Stimulated activated CD8-positive, alpha-beta memory T cell treated with anti-CD3 and anti-CD28 coated beads, Interleukin-15, amount 100 ng/mL, for 48 hours (primary cell): ENCODE measurements at places on chromosomes 1 and 21.

GRCh38 chr1:33147997-33148314 lies 33.9 kb downstream of the TRIM62 start:
- DNase-seq = no peak

GRCh38 chr1:37752583-37753471 lies 12.1 kb downstream of the EPHA10 start:
- no peak for DNase-seq

DNA sequence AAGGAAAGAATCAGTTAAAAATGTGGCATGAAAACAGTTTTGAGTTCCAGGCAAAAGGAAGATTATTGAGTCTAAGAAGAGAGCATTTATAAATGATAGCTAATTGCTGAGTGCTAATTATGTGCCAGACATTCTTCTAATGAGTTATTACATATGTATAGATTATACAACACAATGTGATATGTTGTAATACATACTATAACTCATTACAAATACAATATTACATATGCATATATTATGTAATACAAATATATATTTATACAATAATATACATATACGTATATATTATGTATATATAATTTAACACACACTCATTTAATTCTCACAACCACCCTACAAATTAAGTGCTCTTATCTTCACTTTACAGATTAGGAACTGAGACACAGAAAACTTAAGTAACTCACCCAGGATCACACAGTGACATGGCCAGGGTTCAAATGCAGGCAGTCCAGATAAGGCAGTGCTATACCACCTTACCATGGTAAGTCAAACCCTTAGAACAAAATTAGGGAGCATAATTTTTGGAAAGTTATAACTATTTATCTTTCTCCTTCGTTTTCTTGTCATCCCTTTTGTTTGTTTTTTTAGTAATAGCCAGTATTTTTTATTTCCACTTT lies 4.0 kb downstream of the SORT1 start:
- no peak for DNase-seq

- no peak for DNase-seq
These were observed 17.2 kb downstream of the CC2D1B start for GRCh38 chr1:52348704-52349300.

- DNase-seq = no peak
These were observed 329.8 kb upstream of the PKN2 start for GRCh38 chr1:88354256-88354655.

DNA sequence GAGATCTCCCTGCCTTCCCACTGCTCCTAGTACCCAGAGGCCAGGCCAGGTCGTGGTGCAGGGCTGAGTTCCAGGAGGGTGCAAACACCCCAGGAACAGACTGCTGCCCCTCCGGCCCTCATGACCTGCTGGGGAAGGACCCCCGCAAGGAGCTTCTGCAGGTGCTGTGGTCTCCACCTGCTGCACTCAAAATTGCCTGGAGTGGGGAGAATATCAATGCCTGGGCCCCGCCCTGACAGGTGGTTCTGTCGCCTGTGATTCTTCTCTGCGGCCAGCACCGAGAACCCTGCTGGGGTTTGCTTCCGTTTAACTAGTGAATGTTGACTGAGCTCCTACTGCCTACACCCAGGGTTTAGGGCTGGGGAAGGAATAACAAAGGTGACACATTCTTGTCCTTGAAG lies 2.1 kb upstream of the TFF3 start:
- DNase-seq = no peak

DNA sequence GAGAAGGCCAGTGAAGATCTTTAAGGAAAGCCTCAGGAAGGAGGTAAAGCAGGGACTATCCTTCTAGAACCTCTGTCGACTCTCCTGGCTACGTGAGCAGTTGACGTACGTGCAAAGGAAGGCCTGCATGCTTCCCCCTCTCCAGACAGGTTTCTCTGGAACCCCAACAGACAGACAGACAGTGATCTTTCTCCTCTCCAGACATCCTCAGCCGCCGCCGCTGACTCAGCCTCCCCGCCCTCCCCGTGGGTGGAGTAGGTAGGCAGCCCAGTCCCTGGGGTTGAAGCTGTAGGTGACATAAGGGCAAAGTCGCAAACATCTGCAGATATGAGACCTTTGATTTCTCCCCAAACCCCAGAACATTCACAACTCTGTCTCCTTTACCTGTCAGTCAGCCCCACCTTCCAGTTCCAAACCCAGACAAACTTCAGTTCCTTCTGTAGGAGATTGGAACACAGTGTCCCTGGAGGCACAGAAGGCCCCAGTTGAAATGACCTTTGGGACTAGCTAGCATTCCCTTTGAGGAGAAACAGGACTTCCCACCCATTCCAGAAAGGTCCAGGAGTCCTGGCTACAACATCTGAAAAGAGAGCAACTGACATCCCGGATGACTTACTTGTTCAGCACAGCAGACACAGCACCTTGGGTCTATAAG lies 146.0 kb upstream of the JUN start:
- DNase-seq = no peak

DNA sequence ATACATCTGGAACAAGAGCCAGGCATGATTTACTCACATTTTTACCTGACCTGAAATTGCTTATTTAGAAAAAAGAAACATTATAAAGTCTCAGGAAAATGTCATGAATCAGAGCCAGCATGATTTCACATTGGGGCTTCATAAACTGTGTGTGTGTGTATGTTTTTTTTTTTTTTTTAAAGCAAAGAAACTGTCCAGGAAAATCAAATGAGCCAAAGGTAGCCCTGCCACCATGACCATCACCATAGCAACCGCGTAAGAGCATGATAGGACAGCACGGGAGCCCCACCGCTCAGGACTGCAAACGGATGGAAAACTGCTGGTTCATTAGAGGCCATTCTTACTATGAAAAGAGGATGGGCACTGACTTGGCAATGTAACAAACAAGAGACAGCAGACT lies 139.2 kb downstream of the NTMT2 start:
- no peak for DNase-seq

GRCh38 chr21:34754690-34755647 lies 86.2 kb downstream of the CLIC6 start:
- no peak for DNase-seq

GRCh38 chr1:10788592-10789006 lies 7.8 kb downstream of the CASZ1 start:
- DNase-seq = no peak

GRCh38 chr1:95169548-95169947 lies 52.4 kb downstream of the TLCD4 start:
- no peak for DNase-seq

DNA sequence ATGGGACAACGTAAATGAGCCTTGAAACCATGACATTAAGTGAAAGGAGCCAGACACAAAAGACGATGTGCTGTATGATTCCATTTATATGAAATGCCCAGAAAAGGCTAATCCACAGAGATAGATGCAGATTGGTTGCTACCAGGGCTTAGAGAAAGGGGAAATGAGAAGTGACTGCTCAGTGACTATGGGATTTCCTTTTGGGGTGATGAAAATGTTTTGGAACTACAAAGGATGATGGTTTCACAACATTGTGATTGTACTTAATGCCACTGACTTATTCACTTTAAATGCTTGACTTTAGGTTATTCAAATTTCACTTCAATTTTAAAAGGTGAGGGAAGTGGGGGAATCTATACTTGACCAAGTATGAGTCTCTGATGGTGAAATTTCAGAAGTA lies 414.3 kb downstream of the SETD4 start:
- DNase-seq = no peak
